ENCODE measurements at places on chromosomes 2 and 18.

- DNase-seq: no peak
Observed at GRCh38 chr2:84904717-84905174, 710 bp upstream of the TMSB10 start.

GRCh38 chr2:41151746-41152145, 699.9 kb upstream of the SLC8A1 start:
- DNase-seq: no peak

DNA sequence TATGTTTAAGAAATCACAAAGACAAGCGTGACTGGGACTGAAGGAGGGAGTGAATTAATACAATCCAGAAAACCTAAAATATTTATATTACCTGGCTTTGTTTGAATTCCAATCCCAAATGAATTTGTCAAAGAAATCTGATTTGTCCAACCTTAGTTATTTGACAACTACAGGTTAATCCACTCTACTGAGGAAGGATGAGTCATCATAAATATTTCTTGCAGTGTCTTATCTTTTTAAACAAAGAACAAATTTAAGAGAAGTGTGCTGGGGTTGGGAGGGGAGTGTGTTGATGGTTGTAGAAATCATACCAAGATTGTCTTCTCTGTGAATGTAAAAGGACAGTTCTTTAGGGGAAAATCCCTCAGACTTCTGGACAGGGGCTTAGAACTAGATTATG, 1106.3 kb upstream of the SLC39A10 start:
- DNase-seq: no peak

GRCh38 chr2:112958428-112959108, 19.2 kb upstream of the IL36G start:
- DNase-seq: peak; percentile 8

DNA sequence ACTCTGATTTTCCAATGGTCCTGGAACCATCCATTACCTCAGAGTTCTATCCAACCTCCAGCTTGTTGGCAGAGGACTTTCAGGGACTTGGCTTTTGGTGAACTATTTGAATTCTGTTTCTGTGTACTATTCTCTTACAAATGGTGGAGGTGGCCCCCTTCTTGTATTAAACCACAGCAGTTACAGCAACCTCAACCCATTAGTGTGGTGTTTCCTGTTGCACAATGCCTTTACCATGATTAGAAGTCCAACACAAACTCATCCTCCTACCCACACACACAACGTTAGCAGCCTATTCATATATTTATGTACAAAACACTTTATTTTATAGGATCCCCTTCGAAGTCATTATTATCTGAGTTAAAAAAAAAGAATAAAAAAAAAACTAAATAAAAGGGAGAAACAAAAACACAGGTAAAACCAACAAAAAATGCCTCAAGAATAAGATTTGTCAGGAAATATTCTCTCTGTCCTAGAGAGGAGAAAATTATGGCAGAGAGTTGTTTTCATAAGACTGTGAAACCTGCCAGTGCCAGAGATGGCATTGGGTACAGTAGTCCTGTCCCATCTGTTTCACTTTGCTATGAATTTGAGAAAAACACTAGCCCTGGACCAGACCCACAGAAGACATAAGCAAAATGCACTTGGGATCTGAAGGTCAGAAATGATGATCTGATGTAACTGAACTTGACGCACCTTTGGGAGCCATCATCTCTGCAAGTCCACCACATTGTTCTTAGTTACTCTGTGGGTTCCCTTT, 1896.0 kb upstream of the PIK3C3 start:
- DNase-seq: no peak

GRCh38 chr18:56112013-56112749, 524.2 kb upstream of the TCF4 start:
- DNase-seq: no peak

DNA sequence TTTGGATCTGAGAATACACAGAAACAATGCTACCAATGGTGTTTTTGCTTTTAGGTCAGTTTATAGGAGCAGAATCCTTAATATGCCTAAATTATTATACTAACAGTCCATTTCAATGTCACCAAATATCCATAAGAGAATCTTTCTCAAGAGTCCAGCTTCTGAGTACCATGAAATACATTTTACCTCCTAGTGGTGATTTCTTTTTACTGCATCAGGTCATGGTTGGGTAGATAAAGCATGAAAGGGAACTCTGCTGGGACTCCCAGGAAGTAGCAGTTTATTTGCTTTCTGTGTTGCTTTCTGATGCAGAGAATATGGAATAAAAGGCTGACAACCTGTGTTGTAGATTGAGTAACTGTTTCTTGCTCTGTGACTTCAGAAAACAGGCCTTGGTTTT, 115.6 kb downstream of the PPP1R1C start:
- DNase-seq: no peak

GRCh38 chr2:124187948-124188347, 162.9 kb downstream of the CNTNAP5 start:
- DNase-seq: no peak

DNA sequence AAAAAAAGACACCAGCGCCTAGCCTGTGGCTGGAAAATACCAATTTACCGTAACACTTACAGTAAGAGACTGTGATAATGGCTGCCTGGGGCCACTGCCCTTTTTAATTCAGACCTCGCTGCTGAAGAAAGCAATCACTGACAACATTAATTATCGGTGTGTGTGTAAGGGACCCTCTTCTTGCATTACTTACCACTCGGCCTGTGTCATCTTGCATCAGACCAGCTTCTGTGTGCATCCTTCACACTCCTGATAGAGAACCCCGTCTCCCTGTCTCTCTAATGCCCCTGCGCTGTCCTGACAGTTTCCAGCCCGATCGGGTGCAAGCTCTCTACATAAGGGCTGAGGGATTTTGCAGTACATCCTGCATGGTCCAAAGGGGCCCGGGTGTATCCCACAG, 124.4 kb downstream of the ZNF516 start:
- DNase-seq: no peak

DNA sequence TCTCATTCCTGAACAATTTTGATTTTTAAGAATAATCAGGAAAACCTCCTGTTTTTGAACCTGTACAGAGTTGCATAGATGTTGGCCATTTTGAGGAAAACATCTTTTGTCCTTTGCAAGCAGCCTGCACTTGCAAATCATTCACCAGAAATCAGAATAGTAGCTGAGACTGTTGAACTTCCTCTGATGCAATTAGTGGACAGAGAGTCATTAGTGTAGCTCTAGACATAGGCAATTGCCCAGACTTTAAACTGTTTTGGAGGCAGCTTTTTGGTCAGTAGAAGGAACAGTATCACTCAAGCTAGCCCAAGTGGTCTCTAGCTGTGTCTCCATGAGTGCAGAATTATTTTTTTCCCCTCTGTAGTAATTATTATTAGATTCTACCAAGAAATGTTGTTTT, 326.1 kb downstream of the PIK3C3 start:
- DNase-seq: no peak

GRCh38 chr2:217899231-217900009, 103.4 kb downstream of the TNS1 start:
- no peak for DNase-seq

DNA sequence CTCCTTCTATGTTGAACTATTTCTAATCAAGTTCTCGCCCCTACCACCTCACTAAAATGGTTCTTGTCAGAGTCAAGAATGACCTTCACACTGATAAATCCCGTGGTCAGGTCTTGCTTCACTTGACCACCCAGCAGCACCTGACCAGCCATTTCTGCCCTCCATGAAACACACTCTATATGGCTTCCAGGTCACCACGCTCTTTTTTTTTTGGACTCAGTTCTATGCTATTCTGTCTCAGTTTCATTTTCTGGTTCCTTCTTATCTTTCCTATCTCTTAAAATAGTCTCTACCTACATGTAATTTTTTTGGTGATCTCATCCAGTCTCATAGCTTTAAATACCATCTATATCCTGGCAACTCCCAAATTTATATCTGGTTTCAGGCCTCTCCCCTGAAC, 11.4 kb downstream of the EIF2AK3 start:
- DNase-seq: no peak

GRCh38 chr2:162565666-162566065, 221.7 kb downstream of the GCA start:
- DNase-seq: no peak

DNA sequence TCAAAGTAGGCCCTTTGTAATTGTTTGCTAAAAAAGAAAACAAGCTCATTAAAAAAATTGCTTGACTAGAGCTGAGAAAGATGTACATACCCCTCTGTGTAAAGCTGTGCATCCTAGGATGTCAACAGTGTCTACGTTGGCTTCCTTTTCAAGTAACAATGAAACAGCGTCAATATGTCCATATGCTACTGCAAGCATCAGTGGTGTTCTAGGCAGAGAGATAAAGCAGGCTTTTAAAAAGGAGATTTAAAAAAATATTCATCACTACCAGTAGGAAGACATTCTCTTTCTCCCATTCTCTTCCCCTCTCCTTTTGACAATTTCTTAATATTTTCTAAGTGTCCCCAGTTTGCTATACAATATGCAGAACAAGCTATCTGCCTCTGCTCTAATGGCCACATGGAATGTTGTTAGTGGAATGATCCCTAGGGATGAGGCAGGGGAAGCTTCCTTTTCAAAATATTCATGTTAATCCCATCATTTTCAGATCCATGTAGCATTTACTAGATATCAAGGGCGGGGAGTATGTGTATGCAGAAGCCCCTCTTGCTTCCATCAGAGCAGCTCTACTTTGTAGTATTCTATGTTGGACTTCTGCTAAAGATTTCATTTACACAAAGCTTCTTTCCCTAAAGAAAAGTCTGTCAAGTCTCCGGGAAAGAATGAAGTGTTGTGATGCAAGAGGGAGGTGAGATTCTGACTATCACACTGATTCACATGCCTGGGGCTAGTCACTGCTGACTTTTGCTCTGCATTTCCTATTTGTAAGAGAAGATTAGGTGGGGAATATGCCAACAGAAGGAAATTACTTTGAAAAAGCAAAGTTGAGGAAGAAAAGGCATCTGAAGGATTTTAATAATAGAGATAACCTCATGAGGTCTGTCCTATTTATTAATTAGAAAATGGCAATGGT, 81.5 kb upstream of the PGAP1 start:
- no peak for DNase-seq

DNA sequence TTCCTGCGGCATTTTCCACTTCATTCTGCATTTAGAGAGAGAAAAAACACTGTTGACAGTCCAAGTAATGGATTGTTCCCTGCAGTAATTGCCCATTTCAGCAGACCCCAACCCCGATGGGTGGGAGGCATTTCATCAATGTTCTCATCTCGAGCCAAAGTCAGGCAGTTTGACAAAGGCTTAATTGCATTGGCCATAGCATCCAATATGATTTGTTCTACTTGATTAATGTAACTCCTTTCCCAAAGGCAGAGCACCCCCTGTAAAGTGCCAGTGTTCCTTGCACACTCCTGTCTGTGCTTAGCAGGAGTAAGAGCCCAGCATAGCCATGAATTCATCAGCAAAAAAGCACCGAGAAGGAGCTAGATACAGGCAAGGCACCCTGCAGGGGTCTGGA, 174.4 kb downstream of the SEPTIN10 start:
- DNase-seq: no peak

DNA sequence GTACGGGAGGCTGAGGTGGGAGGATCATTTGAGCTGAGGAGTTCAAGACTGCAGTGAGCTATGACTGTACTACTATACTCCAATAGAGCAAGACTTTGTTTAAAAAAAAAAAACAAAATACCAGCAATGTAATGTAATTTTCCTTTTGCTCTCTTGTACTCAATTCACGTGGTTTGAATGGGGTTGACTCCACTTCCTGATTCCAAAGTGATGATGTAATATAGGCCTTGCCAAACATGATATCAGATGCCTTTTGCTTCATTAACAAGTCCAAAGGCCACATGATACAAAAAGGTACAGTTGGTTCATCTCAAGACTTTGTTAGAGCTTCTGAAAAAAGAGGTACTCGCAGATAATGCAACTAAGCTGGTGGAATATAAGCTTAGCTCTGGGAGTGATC, 321.8 kb downstream of the ZEB2 start:
- no peak for DNase-seq

GRCh38 chr2:156046900-156047299, 285.6 kb downstream of the NR4A2 start:
- DNase-seq: no peak

DNA sequence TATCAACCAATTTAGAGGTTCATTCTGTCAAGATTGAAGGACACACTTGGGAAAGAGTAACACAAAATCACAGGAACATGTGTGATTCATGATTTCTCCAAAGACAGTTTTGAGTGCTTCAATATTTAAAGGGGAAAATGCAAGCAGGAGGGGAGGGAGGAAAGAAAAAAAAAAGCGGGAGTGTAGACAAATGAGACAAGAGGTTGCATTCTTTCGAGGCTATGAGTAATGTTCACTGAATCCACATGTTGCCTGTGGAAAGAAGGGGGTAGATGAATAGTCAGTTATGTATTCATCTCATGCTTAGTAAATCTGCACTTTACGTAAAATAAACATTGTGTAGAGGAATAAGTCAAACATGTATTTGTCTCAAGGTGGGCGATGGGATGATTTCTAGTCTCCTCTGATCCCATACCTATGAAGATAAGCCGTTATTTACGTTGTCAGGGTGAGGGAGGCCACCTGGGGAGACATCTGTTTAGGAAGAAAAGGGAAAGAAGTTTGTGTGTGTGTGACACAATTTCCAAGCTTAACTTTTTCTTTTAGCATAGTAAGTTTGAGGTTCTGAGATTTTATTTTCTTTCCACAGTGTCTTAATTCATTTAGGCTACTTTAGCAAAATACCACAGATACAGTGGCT, 211.0 kb upstream of the ZC3H15 start:
- no peak for DNase-seq

GRCh38 chr2:112476434-112476833, 5.5 kb upstream of the TTL start:
- no peak for DNase-seq

GRCh38 chr2:164739966-164740365, 101.7 kb downstream of the COBLL1 start:
- no peak for DNase-seq

- no peak for DNase-seq
Observed at GRCh38 chr2:102891296-102891695, 129.5 kb downstream of the TMEM182 start.

GRCh38 chr2:99256677-99257076, 1.2 kb upstream of the LYG2 start:
- no peak for DNase-seq

DNA sequence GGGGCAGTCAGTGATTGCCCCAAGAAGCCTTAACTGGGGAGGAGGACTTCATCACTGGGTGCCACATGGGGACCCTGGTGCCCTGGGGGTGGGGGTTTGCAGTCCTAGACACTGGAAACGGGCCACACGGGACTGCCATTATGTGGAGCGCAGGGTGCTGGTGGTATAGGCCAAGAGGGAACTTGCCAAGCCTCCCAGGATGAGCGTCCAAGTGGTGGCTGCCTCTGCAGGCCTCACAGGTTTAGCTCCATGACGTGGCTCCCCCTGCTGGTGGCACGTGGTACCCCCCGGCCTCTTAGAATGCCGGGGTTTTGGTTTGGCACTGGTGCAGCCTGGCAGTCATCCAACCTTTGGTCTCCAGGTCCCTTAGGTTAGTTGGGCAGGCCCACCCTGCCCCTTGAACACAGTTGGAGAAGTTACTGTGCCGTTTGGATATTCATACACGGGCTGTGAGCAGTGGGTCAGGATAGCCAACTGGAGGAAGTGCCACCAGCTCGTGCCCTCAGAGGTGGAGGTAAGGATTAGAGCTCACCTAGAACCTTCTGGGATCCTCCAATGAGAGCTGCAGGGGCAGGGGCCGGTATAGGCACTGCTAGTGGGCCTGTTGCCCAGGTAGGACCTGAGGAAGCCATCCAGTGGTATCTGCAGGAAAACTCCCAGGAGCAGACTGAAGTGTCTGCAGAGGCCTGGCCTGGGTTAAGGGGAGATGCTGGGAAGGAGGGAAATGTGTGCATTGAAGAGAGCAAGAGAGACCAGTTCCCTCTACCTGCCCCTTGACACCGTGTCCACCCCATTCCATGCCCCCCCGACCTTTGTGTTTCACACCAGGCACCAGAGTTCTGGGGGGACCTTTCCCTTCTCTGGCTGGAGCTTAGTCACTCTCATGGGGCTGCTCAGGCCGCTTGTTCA, 5.7 kb downstream of the PTMA start:
- DNase-seq: peak; percentile 90

- DNase-seq: no peak
Observed at GRCh38 chr18:34870555-34871310, 160.6 kb downstream of the DTNA start.

All from activated CD4-positive, CD25-positive, alpha-beta regulatory T cell (primary cell).